Kidney (tissue), 22 donors: ENCODE measurements at places on chromosomes 6 and 20. TPM values are rescaled to one million over a fixed set of nuclear protein-coding genes. Genes with fewer than 3 reads are reported as not detected.

DNA sequence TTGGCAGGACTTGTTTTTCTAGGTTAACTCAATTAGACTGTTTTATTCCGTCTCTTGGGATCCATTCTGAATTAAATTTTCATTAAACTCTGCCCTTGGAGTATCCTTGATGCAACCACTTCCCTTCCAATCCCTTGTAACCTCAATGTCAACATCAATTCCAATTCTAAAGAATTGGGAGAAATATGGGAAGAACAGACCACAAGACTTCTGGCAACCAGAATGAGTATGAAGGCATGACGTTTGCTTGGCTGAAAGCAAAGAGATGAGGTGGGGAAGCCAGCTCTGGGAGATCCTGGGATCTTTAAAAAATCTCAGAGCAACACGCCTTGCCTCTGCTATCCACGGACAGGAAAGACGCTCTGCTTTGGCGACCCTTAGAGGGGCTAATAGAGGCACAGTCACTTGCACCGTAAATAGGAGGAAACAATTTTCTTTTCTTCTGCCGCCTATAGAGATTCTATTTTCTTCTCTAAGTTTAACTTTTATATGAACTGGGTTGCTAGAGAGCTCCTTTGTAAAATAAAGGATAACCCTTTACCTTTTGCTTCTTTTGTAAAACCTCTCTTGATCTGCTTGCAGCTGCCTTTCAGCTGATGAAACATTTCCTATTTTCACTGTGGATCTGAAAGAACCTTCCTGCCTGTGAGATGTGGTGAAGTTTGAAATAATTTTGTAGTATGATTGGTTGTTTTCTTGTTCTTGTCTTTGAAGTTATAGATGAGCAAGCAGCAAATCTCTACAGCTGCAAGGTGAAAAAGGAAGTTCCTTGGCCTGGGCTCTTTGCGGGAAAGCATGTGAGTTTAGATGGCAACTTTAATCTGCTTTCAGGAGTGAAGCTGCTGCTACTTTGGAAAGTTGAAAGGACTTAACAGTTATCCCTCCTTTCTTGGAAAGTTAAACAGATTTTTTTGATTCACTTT lies at the start of gene ASIP:
ASIP (plus strand) TSS at position 731 of the 923 bp plus-strand sequence. CDS start 18,952 bp downstream, outside the sequence.
- H3K4me1 ChIP-seq = no peaks in the 10 kb centered on the region
- H3K36me3 ChIP-seq = no peaks in the 10 kb centered on the region
- no peak within 1 kb of the TSS for H3K4me3 ChIP-seq
- H3K27me3 ChIP-seq = no peaks in the 10 kb centered on the region
- no peak for DNase-seq

The ECT2L gene
- 0.13 TPM for total RNA-seq

- H3K27ac ChIP-seq = no peak overlapping the region
- H3K36me3 ChIP-seq = peaks cover 11% of the 10 kb centered on the region
- peaks cover 19% of the 10 kb centered on the region for H3K4me1 ChIP-seq
- DNase-seq = peak; percentile 50
- H3K27me3 ChIP-seq = no peaks in the 10 kb centered on the region
- H3K4me3 ChIP-seq = no peak overlapping the region
These were observed 13.8 kb downstream of the SYNGAP1 start for GRCh38 chr6:33433544-33434191.

The MAP3K5 gene
- total RNA-seq = 32.9 TPM

GRCh38 chr6:36692220-36692619 lies 5.4 kb upstream of the RAB44 start:
- H3K36me3 ChIP-seq = no peaks in the 10 kb centered on the region
- no peaks in the 10 kb centered on the region for H3K27me3 ChIP-seq
- no peak overlapping the region for H3K27ac ChIP-seq
- DNase-seq = no peak

GRCh38 chr20:16555754-16556153 lies 17.5 kb downstream of the KIF16B start:
- no peak for DNase-seq
- H3K36me3 ChIP-seq = no peaks in the 10 kb centered on the region
- no peaks in the 10 kb centered on the region for H3K27me3 ChIP-seq
- H3K27ac ChIP-seq = no peak overlapping the region
- H3K4me3 ChIP-seq = no peak overlapping the region

The C20orf173 gene
- not detected for total RNA-seq

GRCh38 chr6:75936682-75937081 lies 135.8 kb downstream of the IMPG1 start:
- no peak for DNase-seq
- no peak overlapping the region for H3K4me3 ChIP-seq
- peaks cover 3% of the 10 kb centered on the region for H3K4me1 ChIP-seq
